H7 (cell line): ENCODE measurements at places on chromosomes 5 and 9.

- DNase-seq, result no peak
Measured at GRCh38 chr5:155978850-155979249, 348.1 kb upstream of the SGCD start.

- DNase-seq, result peak; percentile 78
Measured at GRCh38 chr9:1083325-1083913, 33.3 kb downstream of the DMRT2 start.

- peak; percentile 27 for DNase-seq
Measured at GRCh38 chr9:10613419-10613818, 617 bp upstream of the PTPRD start.

DNA sequence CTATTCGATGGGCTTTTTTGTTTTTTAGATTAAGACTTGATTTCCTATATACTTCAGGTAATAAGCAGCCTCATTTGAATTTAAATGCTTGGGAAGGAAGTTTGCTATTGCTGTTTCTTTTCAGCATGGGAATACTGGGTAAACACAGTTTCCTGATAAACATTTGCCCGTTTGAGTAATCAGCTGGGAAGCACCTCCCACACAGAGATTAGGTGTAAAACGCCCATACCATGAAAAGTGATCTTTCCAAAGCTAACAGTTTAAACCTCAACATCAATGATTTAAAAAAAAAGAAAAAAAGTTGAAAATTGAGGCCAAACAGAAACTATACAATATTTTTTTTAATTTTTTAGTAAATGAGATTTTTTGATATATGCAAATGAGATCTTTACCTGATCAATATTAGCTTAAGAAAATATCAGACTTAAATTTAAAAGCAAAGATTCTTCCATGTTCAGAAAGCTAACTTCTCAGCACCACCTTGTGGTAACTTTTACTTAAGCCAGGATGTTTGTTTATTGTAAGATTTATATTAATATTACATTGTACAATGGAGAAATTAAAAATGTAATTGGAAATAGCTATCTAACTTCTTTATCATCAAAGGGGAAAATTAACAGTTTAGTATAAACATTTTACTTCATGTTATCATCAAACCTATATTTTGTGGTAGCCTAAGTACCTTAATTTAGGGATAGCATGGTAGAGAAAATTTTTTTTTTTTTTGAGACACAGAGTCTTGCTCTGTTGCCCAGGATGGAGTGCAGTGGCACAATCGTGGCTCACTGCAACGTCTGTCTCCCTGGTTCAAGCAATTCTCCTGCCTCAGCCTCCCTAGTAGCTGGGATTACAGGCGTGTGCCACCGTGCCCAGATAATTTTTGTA, 39.8 kb downstream of the F2RL2 start:
- DNase-seq, result no peak

- no peak for DNase-seq
Measured at GRCh38 chr5:103512500-103512899, 50.1 kb downstream of the NUDT12 start.

DNA sequence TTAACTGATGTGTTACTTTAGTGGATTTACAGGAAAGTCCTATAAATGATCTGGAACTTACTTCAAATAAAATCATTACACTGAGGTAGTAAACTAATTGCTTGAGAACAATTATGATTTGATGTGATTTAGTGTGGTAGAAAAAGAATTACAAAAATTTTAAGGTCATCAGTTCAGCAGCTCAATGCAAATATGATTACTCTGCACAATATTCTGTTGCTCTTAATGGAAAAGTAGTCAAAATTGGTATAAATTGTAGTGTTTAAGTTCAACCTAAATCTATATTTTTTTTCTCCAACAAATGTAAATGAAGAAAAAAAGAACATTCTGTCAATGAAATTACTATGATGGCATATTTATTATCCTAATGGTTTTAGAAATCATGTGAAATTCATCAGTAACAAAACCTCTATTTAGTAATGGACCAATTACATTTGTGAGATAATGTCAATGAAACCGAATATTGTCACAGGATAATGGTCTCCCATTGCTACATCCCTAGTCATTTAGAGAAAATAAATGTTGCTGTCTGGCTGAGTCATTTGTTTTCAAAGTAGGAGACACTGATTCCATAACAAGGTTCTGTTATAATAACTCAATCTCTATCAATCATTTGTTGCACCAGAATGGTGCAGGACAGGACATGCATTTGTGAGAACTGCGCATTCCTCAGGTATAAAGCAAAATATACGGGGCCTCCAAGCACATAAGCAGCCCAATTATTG, 177.1 kb downstream of the NFIB start:
- no peak for DNase-seq

GRCh38 chr9:14958989-14959388, 48.8 kb upstream of the FREM1 start:
- DNase-seq, result no peak

DNA sequence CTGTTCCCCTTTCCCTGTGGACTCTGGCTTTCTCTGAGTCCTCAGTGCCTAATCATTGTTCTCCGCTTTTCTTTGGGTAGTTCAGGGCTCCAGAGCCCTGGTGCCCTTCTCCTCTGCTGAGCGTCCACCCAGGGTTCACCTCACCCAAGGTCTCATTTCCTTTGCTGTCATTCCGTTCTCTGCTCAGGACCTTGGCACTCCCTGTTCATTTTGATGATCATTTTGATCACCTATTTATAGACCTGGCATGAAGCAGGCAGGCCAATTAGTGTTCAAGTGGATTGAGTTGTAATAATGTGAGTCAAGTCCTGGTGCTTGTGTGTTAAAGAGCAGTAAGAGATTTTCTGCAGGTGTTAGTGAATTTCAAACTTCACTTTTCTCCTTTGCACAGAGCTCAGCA, 3.6 kb downstream of the TRIO start:
- DNase-seq, result no peak

GRCh38 chr9:112295174-112295573, 38.2 kb downstream of the PTBP3 start:
- DNase-seq, result no peak

- DNase-seq, result peak; percentile 70
Measured at GRCh38 chr5:42943931-42944631, 96.0 kb downstream of the ANXA2R start.

- no peak for DNase-seq
Measured at GRCh38 chr5:175288048-175288621, 155.8 kb downstream of the DRD1 start.

DNA sequence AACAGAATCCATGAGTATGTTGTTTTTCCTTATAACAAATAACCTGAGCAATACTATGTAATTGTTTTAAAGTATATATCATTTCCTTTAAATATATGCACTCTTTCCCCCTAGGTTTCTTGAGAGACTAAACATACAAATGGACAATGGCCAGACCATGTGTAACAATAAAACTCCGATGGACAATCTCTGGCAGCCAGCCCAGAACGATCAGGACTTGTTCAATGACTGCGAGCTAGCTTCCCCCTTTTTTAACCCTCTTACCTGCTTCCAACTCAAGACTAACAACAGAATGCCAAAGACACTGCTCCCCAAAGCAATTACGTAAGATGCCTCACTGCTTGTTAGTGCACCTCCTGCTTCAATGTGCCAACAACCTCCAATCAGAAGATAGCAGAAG, 94.9 kb downstream of the HTR4 start:
- no peak for DNase-seq

DNA sequence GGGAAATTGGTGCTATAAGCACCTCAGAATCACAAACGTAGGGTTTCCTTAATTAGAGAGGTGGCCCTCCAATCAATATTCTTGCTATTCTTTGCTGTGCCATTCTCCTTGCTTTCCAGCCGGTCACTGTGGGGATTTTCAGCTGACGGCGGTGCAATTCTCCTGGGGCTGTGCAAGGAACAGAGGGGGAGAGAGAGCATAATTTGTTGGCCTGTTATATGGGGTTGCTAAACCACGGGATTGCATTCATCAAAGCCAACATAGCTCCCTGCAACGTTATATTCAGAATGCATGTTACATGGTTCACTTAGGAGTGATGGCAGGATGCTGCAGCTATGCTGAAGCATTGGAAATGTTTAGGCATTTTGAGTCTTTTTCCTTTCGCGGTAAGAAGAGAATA, 441.3 kb upstream of the CLINT1 start:
- DNase-seq, result no peak

GRCh38 chr5:65481171-65481581, 544 bp downstream of the ADAMTS6 start:
- no peak for DNase-seq

DNA sequence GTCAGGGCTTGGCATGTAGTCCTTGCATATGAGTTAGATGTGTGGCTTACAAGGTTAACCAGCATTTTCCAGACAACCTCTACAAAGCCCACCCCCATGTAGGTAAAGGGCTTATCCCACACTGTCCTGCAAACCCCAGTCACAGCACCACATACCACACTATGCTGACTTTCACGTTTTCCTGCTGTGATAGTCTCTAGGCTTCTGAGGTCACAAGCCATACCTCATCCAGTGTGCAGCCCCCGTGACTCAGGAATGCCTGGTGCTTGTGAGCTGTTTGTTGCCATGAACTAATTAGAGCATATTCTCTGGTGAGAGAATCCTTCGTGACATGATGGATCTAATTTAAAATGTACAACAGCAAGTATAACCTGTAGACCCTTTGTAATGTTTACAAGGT, 50.8 kb downstream of the ERAP1 start:
- no peak for DNase-seq

- peak; percentile 76 for DNase-seq
Measured at GRCh38 chr5:77642738-77643653, 4.5 kb upstream of the OTP start.

- no peak for DNase-seq
Measured at GRCh38 chr9:107700847-107701246, 211.3 kb upstream of the KLF4 start.

GRCh38 chr5:140965905-140966292, 377 bp upstream of the PCDHAC2 start:
- peak; percentile 38 for DNase-seq

GRCh38 chr5:50709471-50709870, 43.0 kb downstream of the PARP8 start:
- no peak for DNase-seq

- DNase-seq, result no peak
Measured at GRCh38 chr5:155106221-155106620, 92.7 kb downstream of the KIF4B start.

DNA sequence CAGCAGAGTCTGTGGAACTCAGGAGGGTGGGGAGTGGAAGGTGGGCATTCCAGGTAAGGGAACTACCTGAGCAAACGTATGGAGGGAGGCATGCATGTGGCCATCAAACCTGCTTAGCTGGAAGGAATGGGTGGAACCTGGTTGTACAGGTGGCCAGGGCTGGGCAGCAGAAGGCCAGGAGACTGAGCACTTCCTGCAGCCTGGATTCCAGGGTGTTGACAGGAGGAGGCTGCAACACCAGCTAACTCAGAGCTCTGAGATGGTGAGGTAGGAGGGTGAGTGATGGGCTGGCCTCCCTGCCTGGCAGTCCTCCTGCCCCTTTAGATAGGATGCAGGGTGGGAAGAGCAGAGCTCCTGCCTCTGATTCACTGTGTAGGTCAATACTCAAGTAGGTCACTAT, 92.5 kb upstream of the CPEB4 start:
- no peak for DNase-seq

GRCh38 chr5:137705106-137705505, 30.8 kb downstream of the KLHL3 start:
- no peak for DNase-seq

DNA sequence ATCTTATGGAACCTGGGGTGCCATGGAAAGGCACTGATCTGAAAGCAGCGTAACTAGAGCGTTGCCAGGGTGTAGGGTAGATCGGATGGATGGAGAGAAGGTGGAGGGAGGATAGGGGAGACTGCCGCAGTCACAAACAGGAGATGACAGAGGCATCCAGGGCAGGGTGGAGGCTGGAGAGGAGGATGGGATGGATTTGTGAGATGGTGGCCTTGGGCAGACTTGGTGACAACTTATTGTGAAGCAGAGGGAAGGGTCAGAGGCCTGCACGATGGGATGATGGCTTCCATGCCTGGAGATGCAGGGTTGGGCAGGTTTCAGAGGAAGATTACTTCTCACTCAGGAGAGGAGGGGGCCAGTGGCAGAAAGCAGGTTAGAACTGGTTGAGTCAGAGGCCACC, 2.4 kb downstream of the GLIPR2 start:
- DNase-seq, result no peak
